Left ventricle myocardium inferior (tissue), 1 donor: ENCODE measurements at places on chromosomes 6 and 20. TPM values are rescaled to one million over a fixed set of nuclear protein-coding genes. Genes with fewer than 3 reads are reported as not detected.

- no peak for DNase-seq
Measured at GRCh38 chr6:154950979-154951344, 44.2 kb upstream of the TIAM2 start.

- no peak for DNase-seq
Measured at GRCh38 chr20:46775806-46776205, 66.4 kb downstream of the SLC2A10 start.

DNA sequence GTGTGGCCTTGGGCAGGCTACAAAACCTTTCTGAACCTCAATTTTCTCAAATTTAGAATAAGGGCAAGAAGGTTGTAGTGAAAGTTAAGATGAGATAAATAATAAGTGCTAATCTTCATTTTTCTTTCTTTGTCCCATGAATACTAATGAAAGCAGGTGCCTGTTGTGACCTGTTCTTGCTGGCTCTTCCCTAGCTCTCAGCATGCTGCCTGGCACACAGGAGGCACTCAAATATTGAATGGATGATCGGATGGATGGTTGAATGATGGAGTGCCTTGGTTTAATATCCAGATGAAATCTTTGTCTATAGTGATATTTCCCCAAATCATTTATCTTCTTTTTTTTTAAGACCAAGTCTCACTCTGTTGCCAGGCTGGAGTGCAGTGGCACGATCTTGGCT lies 15.0 kb downstream of the PBOV1 start:
- DNase-seq: no peak

DNA sequence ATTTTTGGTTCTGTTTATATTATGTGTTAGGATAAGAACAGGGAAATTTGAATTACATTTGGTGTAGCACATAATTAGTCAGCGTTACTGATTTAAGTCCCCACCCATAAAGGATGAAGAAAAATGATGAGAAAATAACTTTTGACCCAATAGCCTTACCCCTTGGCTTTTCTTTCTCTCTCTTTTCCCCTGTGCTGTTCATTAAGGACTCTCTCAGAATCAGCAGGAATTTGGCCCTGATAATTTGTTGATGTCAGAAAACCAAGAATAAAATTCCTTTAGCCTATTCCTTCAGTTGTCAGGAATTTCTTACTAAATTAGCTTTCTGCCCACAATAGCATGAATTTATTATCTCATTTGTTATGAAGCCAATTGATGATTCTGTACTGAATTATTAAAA lies 18.5 kb downstream of the PLCB1 start:
- no peak for DNase-seq

OPRM1 gene
- not detected for total RNA-seq

DNA sequence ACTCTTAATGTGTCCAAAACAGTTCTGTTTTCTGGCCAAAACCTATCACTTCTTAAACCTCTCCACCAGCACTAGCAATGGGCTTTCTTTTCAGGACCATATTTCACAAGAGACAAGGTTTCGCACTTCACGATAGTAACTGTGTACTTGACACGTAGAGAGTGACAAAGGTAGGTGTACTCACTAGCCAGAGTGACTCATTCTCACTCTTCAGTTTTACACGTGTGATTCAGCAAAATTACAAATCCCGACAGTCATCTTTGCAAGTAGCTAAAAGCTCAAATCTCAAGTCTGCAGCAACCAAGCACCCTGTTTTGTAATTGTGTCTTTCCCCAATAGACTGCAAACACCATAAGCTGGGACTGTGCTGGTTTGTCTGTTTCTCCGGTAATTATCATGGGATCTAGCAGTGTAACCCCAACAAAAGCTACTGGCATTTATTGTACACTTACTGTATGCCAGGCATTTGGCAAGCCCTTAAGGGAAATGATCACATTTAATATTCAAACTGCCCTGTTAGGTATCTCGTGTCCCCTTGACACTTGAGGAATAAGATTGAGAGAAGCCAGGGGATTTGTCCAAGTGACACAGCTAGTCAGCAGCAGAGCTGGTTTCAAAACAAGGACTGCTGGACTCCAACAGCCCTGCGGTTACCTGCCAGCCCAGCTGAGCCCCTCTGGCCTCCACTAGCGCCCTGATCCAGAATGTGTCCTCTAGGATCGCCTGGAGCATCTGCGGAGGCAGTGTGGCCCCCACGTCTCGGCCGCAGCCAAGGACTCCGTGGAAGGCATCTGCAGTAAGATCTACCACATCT lies 9.9 kb downstream of the PCIF1 start:
- DNase-seq: no peak

SLC52A3 gene
- 2.3 TPM for total RNA-seq

BNIP5 gene
- total RNA-seq: not detected
